ENCODE measurements at places on chromosomes 16 and 17.

GRCh38 chr16:245105-245504 lies 10.5 kb downstream of the FAM234A start:
- DNase-seq = no peak

DNA sequence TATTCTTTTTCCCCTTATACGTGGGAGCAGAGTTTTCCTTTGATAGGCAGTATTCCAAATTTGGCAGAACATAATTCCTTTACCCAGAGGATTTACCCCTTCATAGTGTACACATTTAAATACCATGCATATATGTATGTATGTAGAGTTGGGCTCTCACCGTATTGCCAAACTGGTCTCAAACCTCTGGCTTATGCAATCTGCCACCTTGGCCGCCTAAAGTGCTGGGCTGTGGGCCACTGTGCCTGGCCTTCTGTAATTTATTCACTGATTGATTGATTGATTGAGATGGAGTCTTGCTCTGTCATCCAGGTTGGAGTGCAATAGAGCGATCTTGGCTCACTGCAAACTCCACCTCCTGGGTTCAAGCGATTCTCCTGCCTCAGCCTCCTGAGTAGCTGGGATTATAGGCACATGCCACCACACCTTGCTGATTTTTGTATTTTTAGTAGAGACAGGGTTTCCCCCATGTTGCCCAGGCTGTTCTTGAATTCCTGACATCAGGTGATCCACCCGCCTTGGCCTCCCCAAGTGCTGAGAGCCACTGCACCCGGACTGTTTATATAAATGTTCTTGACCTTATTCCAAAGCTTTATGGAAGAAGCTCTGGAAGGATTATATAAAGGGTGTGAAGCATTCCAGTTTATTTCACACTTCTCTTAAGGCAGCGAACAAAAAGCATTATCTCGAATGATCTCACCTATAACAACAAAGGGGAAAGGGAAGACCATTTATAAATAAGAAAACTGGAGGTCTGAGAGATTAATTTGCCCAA lies 14.9 kb downstream of the GLG1 start:
- DNase-seq = no peak

GRCh38 chr16:27906883-27907282 lies 156.6 kb downstream of the GSG1L start:
- no peak for DNase-seq

DNA sequence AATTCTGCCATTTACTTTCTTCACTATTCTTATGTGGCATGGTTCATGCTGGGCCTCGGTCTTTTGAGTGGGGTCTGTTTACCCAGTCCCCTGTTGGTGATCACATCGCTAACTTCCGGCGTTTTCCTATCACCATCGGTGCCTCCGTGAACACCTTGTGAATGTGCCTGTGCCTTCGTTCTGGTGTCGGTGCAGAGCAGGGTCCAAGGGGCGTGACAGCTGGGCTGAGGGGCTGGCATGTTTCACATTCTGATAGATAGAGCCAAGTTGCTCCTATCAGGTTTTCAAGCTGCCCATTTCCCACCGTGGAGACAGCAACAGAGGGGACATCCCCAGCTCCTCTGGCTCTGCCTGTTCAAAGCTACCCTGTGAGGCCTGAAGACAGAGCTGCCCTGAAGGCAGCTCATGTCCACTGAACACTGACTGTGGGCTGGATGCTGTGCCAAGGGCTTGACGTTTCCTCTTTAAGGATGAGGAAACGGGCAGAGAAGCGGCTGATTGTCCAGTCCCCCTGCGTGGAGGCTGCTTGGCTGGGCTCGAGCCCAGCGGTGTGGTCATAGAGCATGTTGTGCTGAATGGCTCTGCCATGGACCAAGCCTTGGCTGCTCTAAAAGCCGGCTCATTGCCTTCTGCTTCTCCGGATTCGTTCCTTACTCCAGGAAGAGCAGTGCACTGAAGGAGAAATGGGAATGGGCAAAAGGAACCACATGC lies 17.0 kb downstream of the DHODH start:
- no peak for DNase-seq

DNA sequence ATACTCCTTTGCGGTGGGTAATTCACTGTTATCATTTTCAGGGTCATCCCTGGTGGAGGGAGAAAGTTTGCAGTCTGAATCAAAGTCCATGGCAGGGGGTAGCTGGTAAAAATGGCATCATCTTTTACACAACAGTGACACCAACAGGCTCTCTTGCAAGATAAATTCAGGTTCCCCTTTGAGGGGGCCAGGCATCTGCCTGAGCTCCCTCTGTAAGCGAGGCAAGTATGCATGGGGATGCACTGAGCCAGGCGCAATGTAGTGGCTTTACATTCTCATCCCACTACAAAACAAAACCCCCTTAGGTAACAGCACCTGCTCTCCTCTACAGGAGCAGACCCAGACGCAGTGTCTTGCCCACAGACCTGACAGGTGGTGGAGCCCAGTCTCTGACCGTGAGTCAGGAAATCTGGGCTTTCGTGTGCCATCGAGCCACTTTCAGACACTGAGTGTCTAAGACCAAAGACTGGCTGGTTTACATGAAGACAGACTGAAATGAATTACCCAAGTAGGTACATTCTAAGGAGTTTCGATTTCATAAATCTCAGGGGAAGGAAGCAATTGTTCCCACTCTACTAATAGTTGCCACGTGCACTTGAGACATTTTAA lies 17.7 kb downstream of the LITAFD start:
- no peak for DNase-seq

DNA sequence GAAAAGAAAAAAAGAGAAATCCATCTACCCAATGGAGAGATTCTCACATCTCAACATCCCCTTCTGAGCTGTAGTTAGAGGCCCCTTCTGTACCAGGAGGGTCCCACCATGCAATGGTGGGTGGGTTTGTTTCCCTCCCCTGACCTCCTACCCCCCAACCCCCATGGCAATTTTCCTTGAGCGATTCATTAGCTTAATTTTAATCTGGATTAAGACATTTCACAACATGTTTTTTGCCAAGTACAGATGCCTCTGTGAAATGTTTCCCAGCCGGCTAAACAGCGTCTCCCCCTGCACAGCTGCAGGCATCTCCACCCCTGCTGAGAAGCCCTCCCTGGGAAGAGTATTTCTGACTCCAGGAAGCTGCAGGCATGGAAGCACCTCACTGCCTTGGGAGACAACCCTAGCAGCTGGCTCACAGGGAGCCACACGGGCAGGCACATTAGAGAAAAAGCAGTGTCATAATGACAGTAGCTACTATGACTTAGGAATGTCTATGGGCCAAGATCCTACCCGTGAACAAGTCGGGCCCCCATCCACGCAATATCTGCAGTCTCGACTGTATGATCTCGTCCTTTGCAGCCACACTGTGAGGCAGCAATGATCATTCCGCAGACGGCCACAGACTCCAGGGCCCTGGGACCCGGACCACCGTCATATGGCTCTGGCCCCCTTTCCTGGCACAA lies 117.3 kb downstream of the ADCY9 start:
- no peak for DNase-seq

- DNase-seq = no peak
Measured at GRCh38 chr16:59021751-59022150, 287.6 kb upstream of the GOT2 start.

GRCh38 chr16:2056681-2057407 lies 9.1 kb downstream of the TSC2 start:
- no peak for DNase-seq

GRCh38 chr17:75241502-75241901 lies 19.9 kb downstream of the GGA3 start:
- DNase-seq = no peak

GRCh38 chr17:37239690-37240334 lies 136.0 kb upstream of the C17orf78 start:
- DNase-seq = no peak

- peak; percentile 59 for DNase-seq
Measured at GRCh38 chr16:82011199-82011641, at the start of gene SDR42E1. TSS of gene SDR42E1 (minus strand) at chr16:82011470. CDS start at chr16:82000858, 10,612 bp downstream.

DNA sequence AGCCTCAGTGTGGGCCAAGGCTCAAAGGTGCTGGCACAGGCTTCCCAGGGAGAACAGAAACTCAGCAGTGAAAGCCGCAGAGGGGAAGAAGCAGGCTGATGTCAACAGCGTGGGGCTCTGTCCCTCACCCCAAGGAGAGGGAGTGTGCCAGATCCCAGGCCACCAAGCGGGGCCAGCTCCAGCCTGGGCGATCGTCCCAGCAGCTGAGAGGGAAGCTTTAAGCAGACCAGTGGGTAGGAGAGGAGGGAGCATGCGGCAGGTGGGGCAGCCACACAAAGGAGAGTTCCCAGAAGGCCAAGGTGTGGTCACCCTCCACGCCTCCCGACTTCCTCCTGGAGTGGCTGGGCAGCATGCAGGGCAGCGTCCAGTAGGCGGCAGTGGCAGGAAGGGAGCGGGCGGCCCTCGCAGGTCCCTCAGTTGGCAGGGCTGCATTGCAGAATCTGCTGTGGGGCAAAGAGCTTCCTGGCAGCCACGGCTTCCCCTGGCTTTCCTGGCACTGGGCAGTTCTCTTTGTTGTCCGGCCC lies 6.0 kb downstream of the SYNGR2 start:
- DNase-seq = no peak

All from right renal cortex interstitium (tissue), 3 donors.